NCI-H1105 (cell line): ENCODE measurements at places on chromosomes 11 and 22.

GRCh38 chr11:100942016-100942415 is 187.6 kb downstream of the PGR start:
- no peak for DNase-seq

DNA sequence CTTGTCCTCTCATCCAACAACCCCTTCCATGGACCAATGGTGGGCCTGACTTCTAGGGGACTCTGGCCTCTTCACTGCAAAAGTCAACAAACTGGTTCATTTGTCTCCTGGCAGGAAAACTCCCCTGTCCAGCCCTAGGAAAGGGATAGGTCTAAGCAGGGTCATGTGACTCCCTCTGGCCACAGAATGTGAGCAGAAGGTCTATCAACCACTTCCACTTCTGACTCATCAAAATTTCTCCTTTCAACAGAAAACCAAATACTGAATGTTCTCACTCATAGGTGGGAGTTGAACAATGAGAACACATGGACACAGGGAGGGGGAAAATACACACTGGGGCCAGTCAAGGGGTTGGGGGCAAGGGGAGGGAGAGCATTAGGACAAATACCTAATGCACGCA is 1.3 kb upstream of the ISX start:
- no peak for DNase-seq

DNA sequence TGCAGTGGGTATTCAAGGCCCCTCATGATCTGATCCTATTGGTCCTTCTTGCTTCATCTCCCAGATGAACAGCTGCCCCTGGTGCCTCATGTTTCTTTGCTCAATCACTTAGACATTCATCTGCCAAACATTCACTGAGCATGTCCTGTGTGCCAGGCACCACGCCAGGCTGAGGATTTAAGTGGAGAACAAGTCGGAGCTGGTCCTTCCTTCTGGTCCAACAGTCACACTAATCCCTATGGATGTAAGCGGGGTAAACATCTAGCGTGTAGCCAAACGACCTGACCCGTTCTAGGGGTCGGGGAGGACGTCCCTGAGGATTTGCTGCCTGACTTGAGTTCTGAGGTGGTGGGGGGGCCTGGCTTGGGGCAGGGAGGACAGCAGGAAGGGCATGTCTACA is 21.9 kb downstream of the ZMAT5 start:
- DNase-seq: peak; percentile 79

GRCh38 chr11:40882301-40882700 is 577.2 kb downstream of the LRRC4C start:
- no peak for DNase-seq

- DNase-seq: no peak
These were observed 6.0 kb upstream of the RAB3IL1 start for GRCh38 chr11:61923166-61924063.

- no peak for DNase-seq
These were observed 7.1 kb upstream of the FLI1 start for GRCh38 chr11:128686745-128687177.

GRCh38 chr11:80240245-80240644 is 799.4 kb upstream of the TENM4 start:
- DNase-seq: no peak

- peak; percentile 69 for DNase-seq
These were observed 876 bp upstream of the UBE2L6 start for GRCh38 chr11:57568330-57568766.
